NCI-H2171 (cell line): ENCODE measurements at places on chromosomes 12 and 14.

DNA sequence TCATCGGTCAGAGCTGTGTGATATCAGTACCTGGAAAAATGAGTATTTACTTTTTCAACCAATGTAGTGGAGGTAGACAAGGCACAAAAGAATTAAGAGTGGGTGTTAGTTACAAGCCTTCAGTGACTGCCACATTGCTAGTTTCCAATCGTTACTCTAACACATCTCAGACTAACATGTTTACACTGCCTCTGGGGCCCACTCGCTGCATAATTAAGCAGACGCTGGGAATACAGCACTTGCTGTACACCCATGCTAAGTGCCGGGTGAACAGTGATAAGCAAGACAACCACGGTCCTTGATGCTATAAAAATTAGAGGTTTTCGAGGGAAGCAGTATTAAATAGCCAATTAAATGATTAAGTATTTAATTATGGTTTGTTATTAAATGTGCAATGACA, 1147.6 kb downstream of the AACS start:
- no peak for DNase-seq

DNA sequence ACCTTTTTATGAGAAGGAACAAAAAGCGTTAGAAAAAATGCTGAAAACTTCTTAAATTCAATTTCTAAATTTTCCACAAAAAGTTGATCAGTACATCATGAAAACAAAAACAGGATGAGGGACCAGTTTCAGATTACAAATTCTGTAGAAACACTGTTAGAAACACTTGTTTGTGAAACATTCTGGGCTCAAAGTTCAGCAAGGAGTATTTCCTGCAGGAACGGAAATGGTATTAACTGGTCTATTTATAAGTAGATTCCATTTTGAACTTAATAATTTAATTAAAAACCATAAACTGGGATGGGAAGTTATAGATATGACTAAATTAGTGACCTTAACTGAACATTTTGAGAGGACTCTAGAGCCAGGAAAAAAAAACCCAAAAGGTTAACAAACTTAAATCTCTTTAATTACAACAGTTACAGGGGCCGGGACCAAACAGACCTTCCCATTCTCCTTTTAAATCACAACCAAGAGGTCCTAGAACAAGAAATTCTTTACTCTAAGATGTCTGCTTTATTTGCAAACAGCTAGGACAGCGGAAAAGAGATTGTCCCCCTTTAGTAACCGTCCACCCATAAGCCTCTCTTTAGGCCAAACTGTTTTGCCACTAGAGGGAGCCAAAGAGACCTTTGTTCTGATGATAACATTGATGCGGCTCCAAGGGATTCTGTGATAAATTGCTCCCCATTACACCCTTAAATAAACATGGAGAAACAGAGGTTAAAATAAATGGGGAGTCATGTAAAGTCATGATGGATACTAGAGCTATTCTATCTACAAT, 69.0 kb upstream of the RERGL start:
- peak; percentile 6 for DNase-seq

DNA sequence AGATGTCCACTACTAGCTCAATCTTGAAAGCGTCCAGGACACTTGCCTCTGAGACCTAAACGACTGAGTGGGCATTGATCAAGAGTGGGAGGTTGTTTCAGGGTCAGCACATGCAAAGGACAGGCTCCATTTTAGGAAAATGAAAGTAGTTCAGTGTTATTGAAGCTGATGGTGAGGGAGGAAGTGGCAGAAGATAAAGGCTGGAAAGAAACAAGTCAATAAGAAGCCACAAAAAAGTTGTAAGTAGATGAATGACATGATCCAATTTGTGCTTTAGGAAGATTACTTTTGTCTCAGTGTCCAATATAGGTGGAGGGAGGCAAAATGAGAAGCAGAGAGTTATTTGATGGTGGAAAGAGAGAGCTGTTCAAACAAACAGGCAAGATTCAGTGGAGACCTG, 22.0 kb downstream of the GPR65 start:
- no peak for DNase-seq

DNA sequence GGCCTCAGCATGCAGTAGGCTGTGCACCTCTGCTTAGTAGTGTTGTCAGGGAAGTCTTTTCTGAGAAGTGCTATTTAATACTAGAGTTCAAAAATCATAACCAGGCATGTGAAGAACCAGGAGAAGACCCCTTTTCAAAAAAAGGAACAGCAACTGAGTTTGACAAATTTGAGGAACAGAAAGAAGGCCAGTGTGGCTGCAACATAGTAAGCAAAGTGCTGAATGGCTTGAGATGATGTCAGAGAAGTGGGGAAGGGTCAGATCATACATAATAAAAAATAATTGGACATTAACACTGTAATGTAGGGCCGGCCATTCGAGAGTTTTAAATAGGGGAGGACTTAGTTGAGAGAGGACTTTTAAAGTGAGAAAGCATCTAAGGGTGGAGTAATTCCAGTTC, 11.1 kb upstream of the CNTN1 start:
- no peak for DNase-seq

DNA sequence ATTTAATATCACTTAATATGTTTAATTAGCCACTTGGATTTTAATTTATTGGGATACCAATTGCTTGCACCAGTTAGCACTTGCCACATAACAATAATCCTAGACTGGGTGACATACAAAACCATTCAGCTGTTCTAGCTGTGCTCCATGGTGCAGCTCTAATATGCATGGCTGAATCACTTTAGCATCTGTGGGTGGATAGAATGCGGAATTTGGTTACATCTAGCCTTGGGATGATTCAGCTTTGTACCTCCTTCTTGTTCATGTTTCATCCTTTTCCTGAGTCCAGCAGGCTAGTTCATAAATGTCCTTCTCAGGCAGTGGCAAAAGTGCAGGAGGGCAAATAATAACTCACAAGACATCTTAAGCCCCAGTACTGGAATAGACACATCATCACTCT, 1263.0 kb downstream of the LRFN5 start:
- no peak for DNase-seq

DNA sequence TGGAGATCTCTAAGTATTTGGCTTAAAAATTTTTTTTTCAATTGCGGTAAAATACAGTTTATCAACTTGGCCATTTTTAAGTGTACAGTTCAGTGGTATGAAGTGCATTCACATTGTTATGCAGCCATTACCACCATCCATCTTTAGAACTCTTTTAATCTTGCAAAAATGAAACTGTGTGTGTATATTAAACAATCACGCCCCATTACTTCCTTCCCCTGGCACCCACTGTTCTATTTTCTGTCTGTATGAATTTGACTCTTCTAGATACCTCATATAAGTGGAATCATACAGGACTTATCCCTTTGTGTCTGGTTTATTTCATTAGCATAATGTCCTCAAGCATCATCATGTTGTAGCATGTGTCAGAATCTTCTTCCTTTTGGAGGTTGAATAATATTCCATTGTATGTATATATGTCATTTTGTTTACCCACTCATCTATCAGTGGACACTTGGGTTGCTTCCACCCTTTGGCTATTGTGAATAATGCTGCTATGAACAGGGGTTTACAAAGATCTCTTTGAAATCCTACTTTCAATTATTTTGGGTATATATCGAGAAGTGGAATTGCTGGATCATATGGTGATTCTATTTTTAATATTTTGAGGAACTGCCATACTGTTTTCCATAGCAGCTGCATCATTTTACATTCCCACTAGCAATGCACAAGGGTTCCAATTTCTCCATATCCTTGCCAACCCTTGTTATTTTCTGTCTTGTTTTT, 62.9 kb downstream of the SAMD4A start:
- no peak for DNase-seq

DNA sequence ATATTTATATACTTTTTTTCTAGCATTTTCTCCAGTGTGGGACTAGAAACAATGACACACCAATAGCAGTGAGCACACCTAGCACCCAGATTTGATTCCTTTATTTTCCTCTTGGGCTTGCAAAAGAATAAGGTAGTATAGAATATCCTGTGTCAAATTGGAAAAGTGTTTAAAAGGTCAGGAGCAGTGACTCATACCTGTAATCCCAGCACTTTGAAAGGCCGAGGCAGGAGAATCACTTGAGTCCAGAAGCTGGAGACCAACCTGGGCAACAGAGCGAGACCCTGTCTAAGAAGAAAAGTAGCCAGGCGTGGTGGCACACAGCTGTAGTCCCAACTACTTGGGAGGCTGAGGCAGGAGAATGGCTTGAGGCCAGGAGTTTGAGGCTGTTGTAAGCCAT, 53.8 kb upstream of the SGPP1 start:
- no peak for DNase-seq

DNA sequence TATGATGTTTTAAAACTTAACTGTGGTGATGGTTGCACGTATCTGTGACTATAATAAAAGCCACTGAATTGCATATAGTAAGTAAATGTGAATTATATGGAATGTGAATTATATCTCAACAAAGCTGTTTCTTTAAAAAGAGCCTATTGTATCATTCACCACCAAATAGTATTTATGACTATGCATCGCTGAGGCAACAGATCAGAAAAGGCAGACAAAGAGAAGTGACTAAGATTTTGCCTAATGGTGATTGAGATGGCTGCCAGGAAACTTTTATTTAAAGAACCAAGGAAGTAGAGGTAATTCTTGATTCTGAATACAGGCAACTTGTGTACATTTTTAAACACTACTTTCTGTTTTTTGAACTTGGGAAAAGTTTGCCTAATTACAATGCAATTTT, 31.7 kb downstream of the DHRS7 start:
- no peak for DNase-seq

GRCh38 chr12:33438851-33439586, 600 bp downstream of the SYT10 start:
- DNase-seq, result no peak

DNA sequence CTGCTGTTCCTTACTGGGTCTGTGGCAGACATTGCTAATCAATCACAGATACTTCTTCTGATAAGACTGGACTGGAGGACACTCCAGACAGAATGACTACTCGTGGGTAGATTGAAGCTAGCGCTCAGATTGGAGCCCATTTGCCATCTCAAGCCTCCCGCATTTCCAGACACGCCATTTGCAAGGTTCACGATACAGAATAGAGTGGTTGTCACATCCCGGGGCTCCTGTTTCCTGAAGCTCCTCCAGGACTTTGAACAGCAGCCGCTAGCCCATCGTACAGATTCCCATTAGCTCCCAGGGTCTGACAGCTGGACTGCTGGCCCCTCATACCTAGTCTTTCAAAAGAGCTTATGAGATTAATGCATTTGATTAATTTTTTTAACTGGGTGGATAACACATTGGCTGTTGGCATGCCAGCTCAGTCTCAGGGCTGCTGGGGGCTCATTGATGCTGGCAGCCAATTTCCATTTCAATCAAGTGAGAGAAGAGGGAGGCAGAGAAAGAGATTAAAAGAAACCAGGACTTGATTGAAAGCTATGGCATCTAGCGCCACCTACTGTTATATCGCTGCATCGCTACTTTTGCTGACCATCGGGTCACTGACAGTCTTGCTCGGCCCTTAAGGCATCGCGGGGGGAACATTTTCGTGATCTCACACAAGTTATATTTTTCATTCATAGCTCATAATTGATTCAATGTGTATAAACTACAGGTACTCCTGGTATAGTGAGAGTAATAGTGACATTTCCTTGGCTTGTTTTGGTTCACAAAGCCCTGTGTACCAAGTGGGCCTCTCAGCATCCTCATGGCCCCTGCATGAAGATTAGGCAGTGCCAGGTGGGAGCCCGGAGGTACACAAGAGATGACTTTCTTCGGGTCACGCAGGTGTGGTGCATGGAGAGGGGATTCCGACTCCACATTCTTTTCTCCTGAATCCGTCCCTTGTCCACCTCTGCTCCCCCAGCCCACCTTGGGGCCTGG, 78.6 kb downstream of the CCDC60 start:
- DNase-seq, result no peak

- DNase-seq, result no peak
These were observed 29.7 kb upstream of the TMEM179 start for GRCh38 chr14:104634138-104634760.

DNA sequence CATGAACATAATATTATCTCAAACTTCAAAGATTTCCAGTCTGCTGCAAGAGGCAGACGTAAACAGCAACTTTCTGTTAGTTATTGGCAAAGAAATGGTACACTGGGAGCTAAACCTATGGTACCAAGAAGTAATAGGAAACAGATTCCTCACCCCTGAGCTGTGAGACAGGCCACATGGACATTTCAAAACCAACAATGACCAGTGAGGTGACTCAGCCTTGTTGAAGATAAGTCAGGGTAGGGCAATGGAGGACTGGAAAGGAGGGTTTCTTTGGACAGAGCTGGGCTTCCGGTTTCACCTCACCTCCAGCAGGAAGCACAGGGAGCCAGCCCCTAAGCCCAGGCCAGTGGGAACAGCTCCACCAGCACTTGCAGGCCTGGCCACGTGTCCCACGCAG, 1320.5 kb downstream of the AACS start:
- no peak for DNase-seq

DNA sequence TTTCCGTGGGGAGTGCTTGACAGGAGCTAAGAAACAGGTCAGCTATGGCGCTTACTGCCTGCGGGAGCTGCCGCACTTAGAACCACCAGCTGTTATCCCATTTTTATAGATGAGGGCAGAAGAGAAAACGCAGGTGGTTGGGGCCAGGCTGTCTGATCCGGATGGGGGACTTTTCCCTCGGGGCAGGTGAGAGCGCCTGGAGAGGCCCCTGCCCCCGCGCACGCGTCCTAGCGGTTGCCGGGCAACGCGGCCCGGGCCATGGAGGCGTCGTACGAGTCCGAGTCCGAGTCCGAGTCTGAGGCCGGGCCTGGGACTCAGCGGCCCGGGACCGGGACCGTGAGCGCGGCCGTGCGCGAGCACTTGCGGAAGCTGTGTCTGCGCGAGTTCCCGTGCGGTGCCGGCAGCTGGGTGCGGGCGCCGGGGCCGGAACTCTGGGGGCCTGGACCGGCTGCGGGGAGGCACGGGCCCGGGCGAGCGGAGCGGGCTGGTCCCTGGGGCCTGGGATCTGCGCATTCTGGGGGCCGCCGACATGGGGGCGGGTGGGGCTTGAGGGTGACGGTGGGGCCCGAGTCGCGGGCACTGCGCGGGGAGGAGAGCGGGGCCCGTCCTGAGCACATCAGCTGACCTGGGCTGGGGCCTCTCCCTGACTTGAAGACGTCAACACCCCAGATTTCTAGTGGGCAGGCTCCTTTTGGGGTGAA, at the start of gene LRRC43:
Gene LRRC43, plus strand, starts transcription at position 237 of the 701 bp plus-strand sequence. Its CDS starts 22 bp downstream, at position 259.
- peak; percentile 93 for DNase-seq

- DNase-seq, result no peak
These were observed 214.1 kb downstream of the PTPRO start for GRCh38 chr12:15536446-15536845.

- DNase-seq, result no peak
These were observed 183.3 kb downstream of the SSPN start for GRCh38 chr12:26378711-26379110.

DNA sequence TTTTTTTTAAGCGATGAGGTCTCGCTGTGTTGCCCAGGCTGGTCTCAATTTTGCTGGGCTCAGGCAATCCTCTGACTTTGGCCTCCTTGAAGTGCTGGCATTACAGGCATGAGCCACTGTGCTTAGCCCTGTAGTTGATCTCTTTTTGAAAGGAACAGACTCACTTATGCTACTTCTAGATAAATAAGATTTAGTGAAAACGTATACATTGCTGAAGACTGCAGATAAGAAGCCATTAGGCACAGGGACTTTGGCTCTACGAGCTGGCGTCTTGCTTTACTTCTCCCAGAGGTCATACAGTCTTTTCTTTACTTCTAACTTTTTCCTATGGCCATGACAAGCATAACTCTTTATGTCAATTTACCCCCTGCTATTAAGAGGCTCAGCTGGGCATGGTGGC, 9.4 kb downstream of the PTGR2 start:
- DNase-seq, result no peak
